RPMI7951 (cell line): ENCODE measurements at places on chromosomes 4 and X.

DNA sequence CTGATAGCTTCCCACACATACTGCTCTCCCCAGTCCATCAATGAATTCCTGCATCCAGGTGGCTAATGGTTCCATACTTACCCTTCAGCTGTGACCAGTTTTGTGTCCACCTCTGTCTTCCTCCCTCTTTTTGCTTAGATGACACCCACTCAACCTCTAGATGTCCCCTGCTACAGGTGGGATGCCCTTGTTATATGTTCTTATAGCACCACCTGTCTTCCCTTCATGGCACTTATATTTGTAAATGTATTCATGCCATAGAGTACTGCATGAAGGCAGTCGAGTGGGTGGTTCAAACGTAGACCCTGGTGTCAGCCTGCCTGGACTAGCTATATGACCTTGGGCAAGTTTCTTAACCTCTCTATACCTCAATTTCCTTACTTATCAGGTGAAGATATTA lies 6.5 kb upstream of the USP46 start:
- peak; percentile 9 for DNase-seq

- DNase-seq = no peak
Observed at GRCh38 chr4:146368209-146368608, 153.5 kb downstream of the SLC10A7 start.

- DNase-seq = no peak
Observed at GRCh38 chrX:153800177-153800722, 5.8 kb downstream of the SSR4 start.

- no peak for DNase-seq
Observed at GRCh38 chr4:147388018-147388417, 92.9 kb upstream of the EDNRA start.
